ENCODE measurements at places on chromosomes 2 and 18.
A peak's percentile ranks its signal among the peaks of the same experiment; 100 is the strongest.

- no peak for DNase-seq
Observed at GRCh38 chr2:216644842-216645635, 11.8 kb downstream of the IGFBP2 start.

DNA sequence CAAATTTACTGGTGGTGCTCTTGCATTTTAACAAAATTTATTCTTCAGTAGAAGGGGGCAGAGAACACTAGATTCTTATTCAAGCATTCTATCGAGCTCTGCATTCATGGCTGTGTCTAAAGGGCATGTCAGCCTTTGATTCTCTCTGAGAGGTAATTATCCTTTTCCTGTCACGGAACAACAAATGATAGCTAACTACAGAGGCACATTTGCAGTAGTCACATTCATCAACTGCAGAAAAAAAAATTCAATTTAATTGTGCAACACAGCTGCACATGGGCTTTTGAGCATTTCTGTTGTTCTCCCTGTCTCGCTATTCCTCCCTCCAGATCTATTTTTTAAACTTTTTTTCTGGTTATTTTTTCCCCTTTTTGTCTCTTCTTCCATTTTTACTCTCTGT, 13.0 kb upstream of the DLX1 start:
- DNase-seq = peak; percentile 68

- DNase-seq = no peak
Observed at GRCh38 chr2:164103271-164103670, 367.5 kb upstream of the FIGN start.

- DNase-seq = no peak
Observed at GRCh38 chr18:45006934-45007333, 326.2 kb downstream of the SETBP1 start.

GRCh38 chr18:77622009-77622692, 372.5 kb downstream of the GALR1 start:
- no peak for DNase-seq

GRCh38 chr2:98492441-98492840, 47.8 kb downstream of the INPP4A start:
- DNase-seq = no peak

- peak; percentile 62 for DNase-seq
Observed at GRCh38 chr2:96960153-96960961, 26.0 kb downstream of the FAM178B start.

DNA sequence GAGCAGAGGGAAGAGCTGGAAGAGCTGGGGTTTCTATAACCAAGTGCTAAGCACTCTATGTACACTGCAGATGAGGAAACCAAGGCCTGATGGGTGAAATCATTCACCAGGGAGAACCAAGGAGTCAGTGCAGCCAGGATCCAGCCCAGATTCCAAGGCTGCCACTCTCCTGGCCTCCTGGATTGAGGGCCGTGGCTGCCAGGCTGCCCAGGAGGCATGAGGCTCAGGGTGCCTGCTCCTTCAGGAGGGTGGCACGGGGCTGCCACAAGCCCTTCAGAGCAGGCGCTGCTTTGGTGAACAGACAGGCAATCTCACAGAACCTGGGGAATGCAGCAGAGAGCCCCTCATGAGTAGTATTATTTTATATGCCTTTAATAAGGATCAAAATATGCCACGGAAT, 293.7 kb upstream of the HDAC4 start:
- DNase-seq = no peak

Data from NCI-H1092 treated with DMSO at 0.1 percent for 48 hours (cell line).